Occipital lobe (tissue), 3 donors: ENCODE measurements at places on chromosomes 16 and 17. TPM values are rescaled to one million over a fixed set of nuclear protein-coding genes. Genes with fewer than 3 reads are reported as not detected.

Gene CX3CL1
- total RNA-seq, result 2.5 TPM

GRCh38 chr16:5062790-5063765 is 2.7 kb downstream of the C16orf89 start:
- no peak for DNase-seq

- DNase-seq, result no peak
These were observed 25.1 kb downstream of the ALDH3A2 start for GRCh38 chr17:19673623-19674022.

GRCh38 chr17:44959821-44960531 is 8.1 kb downstream of the C1QL1 start:
- no peak for DNase-seq

DNA sequence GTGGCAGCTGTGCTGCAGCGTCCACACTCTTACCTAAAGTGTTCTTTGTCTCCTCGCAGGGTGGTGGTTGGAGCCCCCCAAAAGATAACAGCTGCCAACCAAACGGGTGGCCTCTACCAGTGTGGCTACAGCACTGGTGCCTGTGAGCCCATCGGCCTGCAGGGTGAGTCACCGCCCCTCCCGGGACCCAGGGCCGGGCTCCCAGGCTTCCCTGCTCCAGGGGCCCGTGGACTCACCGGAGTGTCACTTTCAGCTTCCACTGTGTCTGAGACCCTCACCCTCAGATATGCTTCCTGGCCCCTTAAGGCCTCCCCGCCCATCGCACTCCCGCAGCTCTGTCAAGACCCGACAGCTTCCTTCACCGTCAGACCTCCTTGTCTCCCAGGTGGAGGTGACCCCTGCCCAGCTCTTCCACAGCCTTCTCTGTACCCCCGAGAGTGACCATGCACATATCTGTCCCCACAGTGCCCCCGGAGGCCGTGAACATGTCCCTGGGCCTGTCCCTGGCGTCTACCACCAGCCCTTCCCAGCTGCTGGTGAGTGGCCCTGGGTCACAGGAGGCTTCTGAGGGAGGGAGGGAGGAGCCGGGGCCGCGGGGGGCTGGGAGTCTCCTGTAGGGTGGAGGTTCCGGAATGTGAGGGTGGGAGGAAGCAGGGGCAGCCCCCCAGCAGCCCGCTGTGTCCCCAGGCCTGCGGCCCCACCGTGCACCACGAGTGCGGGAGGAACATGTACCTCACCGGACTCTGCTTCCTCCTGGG is 1.8 kb downstream of the ITGAX start:
- no peak for DNase-seq
